Adrenal gland (tissue), 19 donors: ENCODE measurements at places on chromosomes 7 and 10. TPM values are rescaled to one million over a fixed set of nuclear protein-coding genes. Genes with fewer than 3 reads are reported as not detected.

Gene IQCE
- 7.9 TPM for polyA plus RNA-seq

Gene BMPR1A
- polyA plus RNA-seq: 4.4 TPM

Gene SLIT1
- 0.24 TPM for polyA plus RNA-seq

Gene CCDC126
- 2.8 TPM for polyA plus RNA-seq

Gene PRPS1L1
- not detected for polyA plus RNA-seq

Gene RASA4B
- 150 TPM for polyA plus RNA-seq

Gene UCMA
- polyA plus RNA-seq: not detected

DNA sequence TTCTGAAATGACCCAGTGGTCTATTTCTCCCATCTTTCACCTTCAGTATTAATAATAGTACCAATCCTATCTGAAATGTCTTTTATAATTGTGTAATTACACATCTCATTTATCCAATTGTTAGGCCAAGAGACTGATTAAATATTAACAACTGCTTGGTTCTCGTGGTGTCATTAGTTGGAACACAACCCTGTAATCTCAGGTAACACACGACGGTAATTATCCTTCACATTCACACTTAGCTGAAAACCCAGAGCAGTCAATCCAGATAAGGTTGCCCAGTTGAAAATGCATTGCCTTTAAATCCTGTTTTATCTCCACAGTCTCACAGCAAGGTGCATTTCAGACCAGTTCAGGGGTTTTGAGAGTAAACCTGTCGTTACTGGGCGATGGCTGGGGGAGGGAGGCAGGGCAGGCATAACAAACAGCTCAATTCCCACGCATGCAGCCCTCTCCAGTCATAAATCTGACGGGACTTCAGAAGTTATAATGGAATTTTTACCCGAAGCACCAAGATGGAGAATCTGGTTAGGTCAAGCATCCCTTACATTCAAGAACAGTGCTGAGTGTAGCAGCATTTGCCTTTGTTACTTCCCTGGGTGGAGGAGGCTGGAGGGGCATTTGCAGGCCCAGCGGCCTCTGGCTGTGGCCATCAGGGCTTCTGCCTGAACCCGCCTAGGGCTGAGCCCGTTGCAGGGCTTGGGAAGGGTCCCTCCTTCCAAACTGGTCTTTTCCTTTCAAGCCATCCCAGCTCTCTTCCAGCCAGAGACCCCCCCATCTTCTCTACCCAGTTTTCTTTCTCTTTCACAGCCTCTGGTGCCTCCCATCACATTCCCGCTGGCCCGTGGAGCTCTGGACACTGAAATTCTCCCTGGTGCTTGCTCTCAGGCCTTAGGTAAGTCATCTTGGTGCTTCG, 201.0 kb upstream of the LYZL2 start:
- DNase-seq: no peak

DNA sequence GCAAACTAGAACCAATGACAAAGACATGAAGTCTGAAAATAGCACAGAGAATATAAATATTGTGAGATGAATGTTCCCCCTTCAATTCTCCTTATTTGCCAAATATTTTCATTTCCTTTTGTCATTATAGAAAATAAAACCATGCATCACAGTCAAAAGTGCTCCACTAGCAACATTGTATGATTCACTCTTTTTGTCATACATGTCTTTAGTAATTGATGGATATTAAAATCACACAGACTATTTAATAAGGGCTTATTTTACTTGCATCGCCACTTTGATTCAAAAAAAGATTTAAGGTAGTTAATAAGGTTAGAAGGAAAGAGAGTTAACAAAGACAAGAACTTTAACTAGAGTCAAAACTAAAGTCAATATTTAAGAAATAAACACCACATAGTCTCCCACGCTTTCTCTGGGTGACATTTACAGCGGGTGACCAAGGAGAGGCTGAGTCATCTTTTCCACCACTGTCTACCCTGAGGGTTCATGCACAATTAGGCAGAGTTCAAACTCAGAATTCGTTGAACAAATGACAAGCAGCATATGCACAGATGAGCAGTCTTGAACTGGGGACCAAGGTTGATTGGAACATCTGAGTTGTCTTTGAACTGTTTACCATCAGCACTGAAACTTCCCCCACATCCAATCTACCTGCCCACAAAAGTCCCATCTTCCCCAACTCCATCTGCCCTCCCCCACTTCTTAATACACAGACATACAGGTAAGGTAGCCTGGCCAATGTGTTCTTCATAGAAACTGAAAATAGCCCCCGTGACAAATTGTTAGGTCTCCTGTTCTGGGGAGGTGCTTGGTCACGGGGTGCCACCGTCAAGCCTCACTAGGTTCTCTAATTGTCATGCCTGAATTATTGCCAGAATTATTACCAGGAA, 42.5 kb downstream of the C7orf25 start:
- DNase-seq: peak; percentile 32

GRCh38 chr10:31129271-31129670, 97.6 kb upstream of the ZNF438 start:
- no peak for DNase-seq

- no peak for DNase-seq
Measured at GRCh38 chr10:132476146-132477065, 61.2 kb upstream of the INPP5A start.

DNA sequence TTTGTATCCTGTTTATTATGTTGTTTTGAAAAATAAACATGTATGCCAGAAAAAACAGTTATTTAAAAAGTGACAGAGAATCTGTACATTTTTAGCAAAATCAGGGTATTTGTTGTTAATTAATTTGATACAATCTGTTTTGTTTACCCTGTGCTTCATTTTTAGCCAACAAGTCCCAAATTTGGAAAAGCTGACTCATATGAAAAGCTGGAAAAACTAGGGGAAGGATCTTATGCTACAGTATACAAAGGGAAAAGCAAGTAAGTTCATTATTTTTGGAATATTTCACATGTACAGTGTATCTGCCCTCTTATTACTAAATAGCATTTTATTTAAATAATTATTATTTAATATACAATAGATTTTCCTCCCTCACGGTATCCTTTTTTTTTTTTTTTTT, 151.4 kb downstream of the CDK14 start:
- DNase-seq: no peak

- DNase-seq: no peak
Measured at GRCh38 chr10:20363684-20364083, 533.4 kb downstream of the NEBL start.

DNA sequence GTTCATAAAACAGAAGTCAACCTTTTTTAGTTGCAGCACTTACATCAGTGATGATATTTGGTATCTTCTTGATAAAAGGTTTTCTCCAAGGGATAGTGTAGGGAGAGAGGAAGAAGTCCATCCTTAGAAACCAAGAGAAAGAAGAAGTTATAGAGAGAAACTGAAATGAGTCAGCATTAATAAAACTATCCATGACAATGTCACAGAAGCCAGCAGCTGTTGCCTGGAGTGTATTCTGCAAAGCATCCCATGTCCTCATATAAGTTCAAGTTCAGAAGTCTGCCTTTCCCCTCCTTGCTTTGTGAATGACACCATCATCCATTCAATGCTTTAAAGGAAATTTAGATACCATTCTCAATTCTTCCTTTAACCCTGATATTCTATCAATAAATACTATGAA, 14.4 kb upstream of the COL1A2 start:
- DNase-seq: no peak

GRCh38 chr7:116776610-116777289, 85.6 kb upstream of the CAPZA2 start:
- no peak for DNase-seq

- DNase-seq: no peak
Measured at GRCh38 chr7:32323712-32324111, 166.5 kb downstream of the LSM5 start.

DNA sequence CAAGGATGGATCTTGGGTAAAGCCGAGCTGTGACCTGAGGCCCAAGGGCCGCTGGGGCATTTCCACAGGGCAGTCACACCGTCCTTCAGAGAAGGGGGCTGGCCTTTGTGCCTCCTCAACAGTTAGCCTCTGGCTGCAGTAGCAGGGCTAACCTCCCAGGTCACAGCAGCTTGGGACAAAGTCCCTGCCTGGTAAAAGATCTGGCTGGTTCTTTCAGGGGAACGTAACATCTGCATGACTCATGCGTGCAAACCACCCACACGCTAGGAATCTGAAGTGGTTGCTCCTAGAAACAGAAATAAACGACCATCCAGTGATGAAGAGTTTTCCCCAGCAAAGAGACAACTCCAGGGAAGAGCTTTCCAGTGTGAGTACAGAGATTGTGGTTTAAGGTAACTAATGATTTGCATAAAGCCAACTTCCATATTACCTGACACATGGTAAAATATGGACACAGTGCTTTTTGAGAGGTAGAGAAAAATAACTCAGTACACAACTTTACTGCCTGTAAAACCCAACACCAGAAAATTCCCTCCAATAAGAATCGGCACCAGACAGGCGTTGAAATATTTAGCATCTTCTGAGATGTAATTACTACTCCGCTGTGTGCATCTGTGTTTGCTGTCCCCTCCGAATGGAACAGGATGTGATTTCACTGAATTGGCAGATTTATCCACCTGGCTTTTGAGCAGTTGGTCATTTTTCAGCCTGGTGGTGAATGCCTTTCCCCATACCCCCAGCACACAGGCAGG, 84.9 kb upstream of the ADRB1 start:
- DNase-seq: peak; percentile 26

- DNase-seq: no peak
Measured at GRCh38 chr10:73762915-73763314, 18.7 kb downstream of the SEC24C start.

DNA sequence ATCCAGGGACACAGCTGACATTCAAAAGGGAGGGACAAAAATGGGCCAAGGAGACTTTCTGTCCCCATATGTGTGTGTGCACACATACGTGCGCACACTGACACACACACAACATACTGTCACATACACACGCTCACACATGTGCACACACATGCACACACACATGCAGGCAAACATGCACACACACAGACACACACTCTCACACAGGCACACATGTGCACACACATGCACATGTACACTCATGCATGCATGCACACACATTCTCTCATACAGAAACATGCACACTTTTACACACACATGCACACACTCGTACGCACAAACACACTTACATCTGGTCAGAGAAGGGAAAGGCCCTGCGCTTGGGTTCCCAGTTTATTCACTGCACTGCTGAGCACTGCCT, 155.1 kb upstream of the MKI67 start:
- no peak for DNase-seq

DNA sequence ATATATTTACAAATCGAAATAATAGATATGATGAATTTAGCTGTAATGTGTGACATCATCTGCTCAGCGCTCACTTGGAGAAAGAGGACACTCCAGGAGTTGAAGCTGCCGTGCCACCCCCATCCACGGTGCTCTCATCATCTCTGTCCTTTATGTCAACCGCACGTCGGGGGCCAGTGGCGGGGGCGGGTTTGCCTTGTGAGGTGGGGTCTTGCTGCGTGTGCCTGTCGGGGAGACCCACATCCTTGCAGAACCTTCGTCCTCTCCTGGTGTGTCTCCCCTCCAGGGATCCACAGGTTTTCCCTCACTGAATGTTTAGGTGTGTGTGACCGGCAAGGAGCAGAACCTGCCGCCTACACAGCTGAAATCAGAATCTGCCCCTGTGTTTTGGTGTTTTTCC, 71.6 kb downstream of the INPP5A start:
- DNase-seq: no peak

- DNase-seq: no peak
Measured at GRCh38 chr10:108561649-108562048, 1361.7 kb downstream of the XPNPEP1 start.

GRCh38 chr10:50280049-50280841, 28.9 kb upstream of the ASAH2 start:
- no peak for DNase-seq

DNA sequence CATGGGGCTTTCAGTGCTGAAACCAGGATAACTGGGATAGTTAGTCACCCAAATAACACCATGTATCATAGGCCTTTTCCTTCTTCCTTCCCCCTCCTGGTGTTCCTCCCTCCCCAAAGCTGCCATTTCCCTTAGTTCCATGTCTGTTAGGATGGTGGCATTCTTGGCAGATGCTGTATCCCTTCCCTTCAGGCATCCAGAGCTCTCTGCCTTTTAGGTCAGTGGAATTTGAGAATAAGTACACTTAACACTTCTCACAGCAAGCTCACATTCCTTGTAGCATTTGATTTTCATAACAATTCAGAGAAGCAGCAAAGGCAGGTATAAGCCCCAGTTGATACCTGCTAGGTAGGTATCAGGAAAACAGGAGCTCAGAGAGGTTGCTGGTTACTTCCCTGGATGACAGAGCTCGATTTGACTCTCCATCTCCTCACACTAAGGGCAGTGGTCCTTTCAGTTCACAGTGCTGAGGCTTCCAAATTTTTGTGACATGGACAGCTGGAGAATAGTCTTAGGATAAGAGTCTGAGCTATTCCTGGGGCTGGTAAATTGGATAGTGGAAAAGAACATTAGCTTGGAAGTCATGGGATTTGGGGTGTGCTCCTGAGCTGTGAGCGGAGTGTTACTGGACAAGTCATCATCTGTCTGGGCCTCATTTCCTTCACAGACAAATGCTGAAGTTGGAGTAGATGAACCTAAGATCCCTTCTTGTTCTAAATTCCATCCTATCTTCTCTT, 108.7 kb upstream of the RHOBTB1 start:
- DNase-seq: no peak

- no peak for DNase-seq
Measured at GRCh38 chr10:6037422-6037821, 24.7 kb downstream of the IL2RA start.

DNA sequence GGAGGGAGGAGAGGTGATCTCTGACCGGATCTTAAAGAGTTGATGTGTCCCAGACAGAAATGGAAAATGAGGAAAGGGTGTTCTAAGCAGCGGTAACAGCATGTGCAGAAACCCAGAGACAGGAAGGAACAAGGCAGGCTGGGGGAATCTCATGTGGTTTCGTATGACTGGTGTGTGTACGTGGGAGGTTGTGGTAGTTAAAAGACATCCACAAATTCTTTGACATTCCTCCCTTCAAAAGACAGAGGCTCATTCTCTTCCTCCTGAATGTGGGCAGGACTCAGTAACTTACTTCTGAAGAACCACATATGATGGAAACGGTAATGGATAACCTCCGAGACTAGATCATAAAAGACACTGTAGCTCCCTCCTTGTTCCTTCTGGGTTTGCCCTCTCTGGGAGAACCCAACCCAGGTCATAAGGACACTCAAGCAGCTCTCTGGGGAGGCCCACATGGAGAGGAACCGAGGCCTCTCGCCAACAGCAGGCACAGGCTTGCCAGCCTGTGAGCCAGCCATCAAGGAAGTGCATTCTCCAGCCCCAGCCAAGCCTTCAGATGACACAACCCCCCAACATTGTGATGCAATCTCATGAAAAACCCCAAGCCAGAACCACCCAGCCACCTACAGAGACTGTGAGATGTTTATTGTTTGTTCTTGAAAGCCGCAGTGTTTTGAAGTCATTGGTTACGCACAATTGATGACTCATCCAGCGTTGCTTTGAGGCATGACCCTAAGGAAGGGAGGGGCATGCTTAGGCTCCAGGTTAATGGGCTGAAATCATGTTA, 116.0 kb downstream of the SLIT1 start:
- DNase-seq: no peak

- DNase-seq: no peak
Measured at GRCh38 chr7:126524967-126525366, 727.8 kb downstream of the GRM8 start.

DNA sequence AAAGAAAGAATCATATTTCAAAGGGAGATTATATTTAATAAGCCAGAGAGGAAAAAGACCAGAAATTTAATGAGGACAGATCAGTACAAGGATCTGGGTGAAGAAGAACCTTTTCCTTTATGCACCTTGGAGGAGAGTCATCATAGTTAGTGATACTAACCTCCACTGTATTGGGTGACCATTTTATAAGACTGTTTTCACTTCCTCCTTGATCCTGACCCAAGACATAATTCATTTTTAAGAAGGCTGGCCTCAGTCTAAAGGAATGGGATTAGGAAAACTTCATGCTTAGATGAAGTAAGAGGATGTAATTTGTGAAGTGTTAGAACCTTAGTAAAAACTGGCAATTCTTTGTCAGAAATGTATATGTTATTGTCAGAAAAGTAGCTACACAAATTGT, 68.6 kb downstream of the ADAM22 start:
- DNase-seq: no peak
